ENCODE measurements at places on chromosomes 1 and 21.

GRCh38 chr1:95636897-95637296 lies 402.9 kb downstream of the RWDD3 start:
- DNase-seq: no peak

DNA sequence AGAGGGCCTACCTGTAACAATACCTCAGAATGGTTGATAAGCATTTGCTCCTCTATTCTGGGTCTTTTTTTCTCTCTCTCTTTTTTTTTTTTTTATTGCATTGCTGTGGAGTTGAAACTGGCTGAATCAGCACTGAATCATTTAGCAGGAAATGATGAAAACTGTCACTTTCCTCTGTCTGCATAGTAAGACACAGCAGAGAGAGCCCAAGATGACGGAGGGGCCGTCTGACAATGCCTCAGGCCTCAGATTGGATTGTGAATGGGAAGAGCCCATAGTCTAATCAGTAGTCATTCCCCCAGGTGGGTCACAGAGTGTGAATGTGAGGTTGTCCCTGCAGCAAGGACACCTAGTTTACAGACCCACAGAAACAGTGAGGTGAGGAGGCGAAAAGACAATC lies 193.2 kb upstream of the PLXNA2 start:
- DNase-seq: no peak

- DNase-seq: no peak
Observed at GRCh38 chr1:65772607-65773006, 20.1 kb upstream of the PDE4B start.

- DNase-seq: no peak
Observed at GRCh38 chr1:23224739-23225648, 7.7 kb upstream of the HTR1D start.

- peak; percentile 66 for DNase-seq
Observed at GRCh38 chr1:160078512-160079195, 2.7 kb upstream of the KCNJ9 start.

GRCh38 chr1:234270581-234271242 lies 102.5 kb upstream of the COA6 start:
- DNase-seq: no peak
